Hematopoietic multipotent progenitor cell (in vitro differentiated cells): ENCODE measurements at places on chromosomes 11 and 22. TPM values are rescaled to one million over a fixed set of nuclear protein-coding genes. Genes with fewer than 3 reads are reported as not detected.

DNA sequence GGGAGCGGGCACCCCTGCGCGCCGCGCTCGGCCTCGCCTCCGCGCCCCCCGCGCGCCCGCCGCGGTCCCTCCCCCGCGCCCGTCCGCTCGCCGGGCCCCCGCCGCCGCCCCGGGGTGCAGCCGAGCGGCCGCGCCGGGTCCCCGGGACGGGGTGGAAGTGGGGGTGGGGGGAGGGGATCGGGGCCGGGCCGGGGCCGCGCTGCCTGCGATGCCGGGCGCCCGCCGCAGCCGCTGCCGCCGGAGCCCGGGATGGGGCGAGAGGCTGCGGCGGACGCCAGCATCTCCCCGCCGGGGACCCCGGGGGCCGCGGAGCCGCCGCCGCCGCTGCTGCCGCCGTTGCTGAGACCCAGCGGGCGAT is 365 bp downstream of the MGAT3 start:
- DNase-seq: no peak

DNA sequence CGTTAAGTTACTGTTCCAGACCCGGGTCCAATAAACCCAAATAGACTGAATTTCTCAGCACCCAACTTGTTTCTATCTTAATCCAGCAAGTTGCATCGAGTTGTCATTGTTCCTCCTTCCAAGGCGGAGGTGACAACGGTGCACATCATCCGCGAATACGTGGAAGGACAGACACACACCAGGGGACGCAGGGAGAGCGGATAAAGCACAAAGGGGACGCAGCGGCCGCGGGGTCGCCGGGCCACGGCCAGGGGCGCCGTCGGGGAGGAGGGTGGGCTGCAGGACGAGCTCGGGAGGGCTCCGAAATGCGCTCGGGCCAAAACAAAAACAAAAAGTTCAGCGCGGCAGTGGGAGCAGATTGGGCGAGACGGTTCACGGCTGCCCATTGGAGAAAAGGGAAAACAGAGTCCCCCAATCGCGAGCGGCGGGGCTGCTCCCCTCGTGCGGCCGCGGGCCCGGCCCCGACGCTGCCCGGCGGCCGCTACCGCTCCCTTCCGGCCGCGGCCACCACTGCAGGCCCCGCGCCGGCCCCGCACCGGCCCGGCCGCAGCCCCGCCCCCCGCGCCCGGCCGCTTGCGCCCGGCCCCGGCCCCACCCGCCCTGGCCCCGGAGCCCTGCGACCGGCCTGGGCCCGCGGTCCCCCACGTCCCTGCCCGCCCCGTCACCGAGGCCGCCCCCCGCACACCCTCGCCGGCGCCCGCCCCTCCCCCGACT is 518 bp downstream of the KMT5B start:
- DNase-seq: no peak

GRCh38 chr11:96484361-96484760 is 94.5 kb downstream of the JRKL start:
- DNase-seq: no peak

GRCh38 chr11:5665746-5666401 is 19.0 kb downstream of the TRIM5 start:
- DNase-seq: no peak

TANGO2 gene
- 63.6 TPM for total RNA-seq

- no peak for DNase-seq
These were observed 77.9 kb downstream of the CWC15 start for GRCh38 chr11:94895451-94895850.
